ENCODE measurements at places on chromosomes 7 and 10.

GRCh38 chr7:2309889-2310331, 4.3 kb downstream of the SNX8 start:
- no peak for DNase-seq

GRCh38 chr7:7969306-7970236, 975 bp downstream of the GLCCI1 start:
- peak; percentile 15 for DNase-seq

DNA sequence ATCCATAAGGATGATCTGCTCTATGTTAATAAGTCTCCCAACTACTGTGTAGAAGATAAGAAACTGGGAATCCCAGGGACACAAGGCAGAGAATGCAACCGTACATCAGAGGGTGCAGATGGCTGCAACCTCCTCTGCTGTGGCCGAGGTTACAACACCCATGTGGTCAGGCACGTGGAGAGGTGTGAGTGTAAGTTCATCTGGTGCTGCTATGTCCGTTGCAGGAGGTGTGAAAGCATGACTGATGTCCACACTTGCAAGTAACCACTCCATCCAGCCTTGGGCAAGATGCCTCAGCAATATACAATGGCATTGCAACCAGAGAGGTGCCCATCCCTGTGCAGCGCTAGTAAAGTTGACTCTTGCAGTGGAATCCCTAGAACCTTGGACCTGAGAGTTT, 10.3 kb downstream of the WNT16 start:
- no peak for DNase-seq

DNA sequence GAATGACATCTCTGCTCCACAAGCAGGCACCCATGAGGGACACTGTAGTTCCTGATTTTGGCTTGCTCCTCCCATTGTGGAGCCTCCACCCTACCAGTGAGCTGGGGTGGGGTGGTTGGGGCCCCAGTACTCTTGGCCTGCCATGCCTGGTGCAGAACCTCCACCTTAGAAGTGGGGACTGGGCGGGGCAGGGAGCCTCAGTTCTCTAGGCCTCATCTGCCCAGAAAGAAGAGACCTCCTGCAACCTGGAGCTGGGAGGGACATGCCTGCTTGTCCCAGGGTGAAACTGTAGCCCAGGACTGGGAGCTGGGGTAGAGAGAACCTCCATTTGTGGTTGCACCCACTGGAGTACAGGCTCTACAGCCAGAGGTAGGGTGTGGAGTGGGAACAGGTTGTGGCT, 14.4 kb downstream of the RAMP3 start:
- no peak for DNase-seq

GRCh38 chr10:3554121-3554522, 230.9 kb downstream of the KLF6 start:
- peak; percentile 20 for DNase-seq

- no peak for DNase-seq
These were observed 488.0 kb downstream of the MDFIC start for GRCh38 chr7:115409682-115410433.

DNA sequence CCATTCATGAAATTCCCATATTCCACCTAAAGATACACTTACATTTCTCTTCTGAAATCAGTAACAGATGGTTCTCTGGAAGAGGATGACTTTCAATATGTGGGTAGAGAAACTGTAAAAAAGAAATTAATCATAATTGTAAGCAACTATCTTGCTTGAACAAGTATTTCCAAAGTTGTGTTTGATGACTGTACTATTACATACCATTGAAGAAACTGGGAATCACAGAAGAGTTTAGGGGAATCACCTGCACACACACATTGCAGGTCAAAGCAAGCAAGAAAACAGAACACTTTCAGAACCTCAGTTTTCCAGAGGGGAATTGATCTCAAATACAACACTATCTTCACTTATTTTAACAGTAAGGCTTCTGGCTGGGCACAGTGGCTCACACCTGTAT, 33.6 kb downstream of the GSAP start:
- no peak for DNase-seq

DNA sequence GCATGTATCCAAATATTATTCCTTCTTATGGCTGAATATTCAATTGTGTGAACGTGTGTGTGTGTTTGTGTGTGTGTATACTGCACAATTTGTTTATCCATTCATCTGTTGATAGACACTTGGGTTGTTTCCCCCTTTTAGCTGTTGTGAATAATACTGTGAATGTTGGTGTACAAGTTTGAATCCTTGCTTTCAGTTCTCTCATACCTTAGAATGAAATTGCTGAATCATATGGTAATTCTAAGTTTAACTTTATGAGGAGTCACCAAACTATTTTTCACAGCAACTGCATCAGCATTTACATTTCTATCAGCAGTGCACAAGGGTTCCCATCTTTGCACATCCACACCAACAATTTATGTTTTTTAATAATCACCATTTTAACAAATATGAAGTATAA, 86.9 kb upstream of the GATAD1 start:
- DNase-seq: peak; percentile 11

GRCh38 chr7:157962458-157963306, 624.9 kb downstream of the PTPRN2 start:
- DNase-seq: no peak

- DNase-seq: peak; percentile 31
These were observed 65.0 kb downstream of the STK17A start for GRCh38 chr7:43647673-43648472.

DNA sequence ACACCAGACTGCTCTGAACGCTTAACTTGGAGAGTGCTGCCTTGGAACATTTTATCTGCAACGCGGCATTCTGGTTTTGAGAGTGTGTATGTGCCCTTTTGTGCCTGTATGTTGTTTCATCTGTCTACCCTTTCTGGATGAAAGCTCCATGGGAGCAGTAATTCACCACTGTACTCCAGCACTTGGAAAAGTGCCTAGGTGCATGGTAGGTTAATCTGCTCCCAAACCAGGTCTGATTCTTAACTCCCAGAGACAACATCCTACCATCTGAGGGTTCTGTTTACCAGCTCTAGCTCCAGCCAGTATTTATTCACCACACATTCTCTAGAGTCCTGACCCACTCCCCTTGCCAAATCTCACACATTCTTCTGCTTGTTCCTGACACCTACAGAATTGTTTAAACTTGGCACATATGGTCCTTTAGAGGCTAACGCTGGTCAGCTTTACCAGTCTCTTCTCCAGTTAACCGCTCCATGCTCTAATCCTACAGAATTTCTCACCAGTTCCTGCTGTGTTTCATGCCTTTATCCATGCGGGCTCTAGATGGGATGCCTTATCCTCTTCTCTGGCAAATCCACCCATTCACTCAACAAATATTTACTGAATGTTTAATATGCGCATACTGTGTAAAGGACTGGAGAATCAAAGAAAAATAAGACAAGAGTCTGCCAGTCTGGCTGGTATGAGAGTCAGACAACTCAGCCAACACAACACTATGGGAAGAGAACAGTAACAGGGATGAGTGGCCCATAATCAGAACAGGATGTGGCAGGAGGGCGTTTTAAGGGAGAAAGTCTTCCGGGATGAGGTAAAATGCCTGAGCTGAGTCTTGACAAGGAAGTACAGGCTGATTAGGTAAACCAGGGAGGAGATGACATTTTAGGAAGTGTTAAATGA, 46.3 kb downstream of the MTPN start:
- DNase-seq: no peak

DNA sequence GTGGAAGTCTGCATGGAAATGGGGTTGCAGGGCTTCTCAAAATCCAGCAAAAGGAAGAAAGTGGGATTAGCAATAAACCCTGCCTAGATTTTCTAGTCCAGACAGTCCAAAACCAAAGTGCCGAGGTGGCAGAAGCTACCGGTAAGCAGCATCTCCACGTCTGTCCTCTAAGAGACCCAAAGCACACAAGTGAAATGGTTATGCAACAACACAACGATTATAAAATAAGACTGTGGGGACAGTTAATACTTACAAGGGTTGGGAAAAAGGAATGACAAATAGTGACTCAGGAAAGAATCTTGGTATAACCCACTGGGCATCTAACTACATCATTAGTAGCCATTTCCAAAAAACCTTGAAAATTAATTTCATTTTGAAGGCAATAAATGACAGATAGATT, 24.7 kb downstream of the CREB3L2 start:
- DNase-seq: no peak

DNA sequence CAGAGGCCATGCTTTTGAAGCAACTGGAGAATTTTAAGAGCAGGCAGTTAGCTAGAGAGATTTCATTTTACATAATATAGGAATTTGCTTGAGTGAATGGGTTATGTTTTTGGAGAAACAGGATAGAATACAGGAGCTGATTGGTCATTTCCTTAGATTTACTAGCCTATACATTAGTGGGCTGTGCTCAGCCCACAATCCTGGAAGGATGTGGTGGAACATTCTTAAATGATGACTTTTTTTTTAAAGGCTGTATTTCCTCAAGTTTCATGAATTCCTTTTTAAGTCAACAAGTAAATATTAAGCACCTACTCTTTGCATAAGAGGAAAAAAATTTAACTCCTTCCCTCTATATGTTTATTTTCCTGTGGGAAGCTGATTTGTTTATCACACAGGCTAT, 314.4 kb upstream of the BMPER start:
- DNase-seq: no peak

GRCh38 chr7:79291498-79291865, 162.0 kb downstream of the MAGI2 start:
- no peak for DNase-seq

DNA sequence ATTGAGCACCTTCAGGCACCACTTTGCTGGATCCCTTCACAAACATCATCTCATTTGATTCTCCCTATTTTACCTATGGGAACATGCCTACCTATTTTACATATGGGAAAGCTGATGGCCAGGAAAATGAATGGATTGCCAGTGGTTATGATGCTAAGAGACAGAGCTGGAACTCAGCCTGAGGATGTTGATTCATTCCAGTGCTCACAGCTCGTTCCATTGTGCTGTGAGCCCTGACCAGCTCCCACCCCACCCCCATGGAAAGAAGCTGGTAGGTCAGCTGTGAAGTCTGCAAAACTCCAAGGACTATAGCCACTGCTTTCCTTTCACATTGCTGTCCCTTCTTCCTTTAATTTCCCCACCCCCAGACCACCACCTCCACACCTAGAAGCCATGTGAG, 9.6 kb downstream of the UBTD1 start:
- DNase-seq: no peak

GRCh38 chr7:21107101-21107500, 320.4 kb upstream of the SP8 start:
- no peak for DNase-seq

DNA sequence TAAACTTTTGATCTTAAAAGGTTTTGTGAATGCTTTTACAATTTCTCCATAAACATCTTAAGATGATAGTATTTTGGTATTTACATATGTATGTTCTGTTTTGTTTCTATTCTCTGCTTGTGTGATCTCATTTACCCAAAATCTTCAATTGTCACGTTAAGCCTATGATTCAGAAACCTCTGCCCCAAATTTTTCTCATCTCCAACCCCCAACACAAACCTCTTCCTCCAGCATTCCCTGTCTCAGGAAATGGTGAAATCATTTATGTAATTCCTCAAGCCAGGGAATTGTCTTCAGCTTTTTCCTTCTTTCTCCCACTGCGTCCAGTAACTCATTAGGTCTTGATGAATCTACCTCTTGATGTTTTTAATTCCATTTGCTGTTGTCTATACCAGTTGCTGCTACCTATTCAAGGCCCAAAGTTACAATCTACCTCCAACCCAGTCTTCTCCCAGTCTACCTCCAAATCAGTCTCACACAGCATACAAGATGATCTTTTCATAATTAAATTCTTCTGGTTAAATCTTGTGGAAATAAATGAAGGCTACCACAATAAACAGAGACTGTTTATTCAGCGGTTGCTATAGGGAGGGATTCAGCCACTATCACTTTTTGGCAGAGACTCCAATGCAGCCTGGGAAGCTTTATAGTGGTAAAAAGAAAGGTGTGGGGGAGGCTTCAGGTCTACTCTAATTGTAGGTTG, 5.8 kb downstream of the CFAP69 start:
- DNase-seq: no peak

DNA sequence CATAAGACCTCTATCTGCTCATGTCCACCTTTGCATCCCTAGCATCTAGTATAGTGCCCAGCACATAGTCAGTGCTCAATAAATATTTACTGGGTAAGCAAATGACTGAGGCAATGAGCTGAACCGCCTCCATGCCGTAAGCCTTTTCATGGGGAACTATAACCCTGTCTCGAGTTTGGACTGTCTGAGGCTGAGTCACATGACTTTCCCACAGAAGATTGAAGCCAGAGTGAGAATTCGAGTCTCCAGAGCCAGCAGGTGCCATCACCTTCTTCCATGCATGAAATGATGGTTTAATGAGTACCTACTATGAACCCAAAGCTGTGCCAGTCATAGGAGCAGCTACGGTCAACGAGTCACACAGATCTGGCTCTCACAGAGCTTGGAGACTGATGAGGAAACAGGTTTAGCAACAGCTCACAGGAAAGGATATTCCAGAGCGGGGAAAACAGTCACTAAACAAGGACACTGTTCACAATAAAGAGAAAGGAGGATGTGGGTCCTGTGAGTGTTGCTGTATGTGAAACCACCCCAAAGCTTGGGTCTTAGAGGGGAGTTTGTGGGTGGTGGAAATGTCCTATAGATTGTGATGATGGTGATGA, 75.2 kb downstream of the TEX36 start:
- DNase-seq: no peak

- DNase-seq: no peak
These were observed 24.7 kb upstream of the WASL start for GRCh38 chr7:123773481-123773880.

DNA sequence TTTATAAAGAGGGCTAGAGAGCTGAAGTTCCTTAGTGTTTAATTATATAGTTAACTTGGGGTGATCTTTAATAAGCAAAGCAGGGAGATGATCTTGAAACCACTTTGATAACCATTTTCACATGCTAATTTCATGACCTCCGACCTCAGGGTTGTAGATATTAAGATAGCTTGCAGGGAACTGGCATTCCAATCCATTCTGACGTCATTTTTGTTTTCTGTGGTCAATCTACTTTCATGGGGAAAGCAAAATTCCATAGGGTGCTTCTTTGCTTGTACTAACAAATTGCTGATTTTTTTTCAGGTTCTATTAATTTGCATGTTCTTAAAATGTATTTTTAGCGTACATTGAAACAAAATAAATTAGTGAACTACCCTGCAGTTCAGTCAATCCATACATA, 139.3 kb downstream of the CDCA7L start:
- no peak for DNase-seq
